DMS53 (cell line): ENCODE measurements at places on chromosomes 1 and 21.

GRCh38 chr1:36652586-36652985, 169.9 kb upstream of the CSF3R start:
- DNase-seq = no peak

DNA sequence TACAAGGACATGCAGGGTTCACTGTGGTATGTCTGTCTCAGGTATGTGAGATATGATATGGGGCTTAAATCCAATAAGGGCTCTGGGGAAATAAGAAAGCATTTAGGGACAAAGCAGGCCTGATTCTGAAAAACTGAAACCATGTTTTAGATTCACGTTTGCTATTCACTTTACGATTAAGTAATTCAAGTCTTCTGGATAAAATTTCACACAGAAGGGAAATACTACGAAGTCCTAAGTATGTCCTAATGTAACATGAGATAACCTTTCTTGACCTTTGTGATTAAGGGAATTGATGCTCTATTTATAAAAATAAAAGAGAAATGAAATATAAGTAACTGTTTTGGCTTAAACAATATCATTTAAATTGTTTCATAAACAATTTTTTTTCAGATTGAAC, 55.4 kb downstream of the HNRNPR start:
- DNase-seq = no peak

- no peak for DNase-seq
Measured at GRCh38 chr1:206809504-206810084, 37.3 kb upstream of the IL10 start.

GRCh38 chr1:207156826-207157225, 52.8 kb downstream of the C4BPA start:
- DNase-seq = no peak

DNA sequence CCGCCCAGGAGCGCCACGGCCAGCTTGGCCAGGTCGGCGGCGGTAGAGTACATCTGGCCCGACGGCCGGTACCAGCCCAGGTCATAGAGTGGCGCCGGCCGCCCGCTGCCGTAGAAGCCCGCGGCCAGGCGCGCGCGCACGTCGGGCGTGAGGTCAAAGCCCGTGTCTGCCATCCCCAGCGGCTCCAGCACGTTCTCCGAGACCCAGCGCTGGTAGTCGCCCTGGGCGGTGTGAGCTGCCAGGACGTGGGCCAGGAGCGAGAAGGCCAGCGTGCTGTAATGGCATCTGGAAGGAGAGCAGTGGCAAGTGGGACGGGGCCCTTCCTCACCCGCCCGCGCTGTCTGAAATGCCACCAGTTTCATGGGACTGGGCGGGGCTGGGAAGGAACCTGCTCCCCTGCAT, 18.9 kb downstream of the LACTBL1 start:
- peak; percentile 44 for DNase-seq

GRCh38 chr21:40792691-40793456, 54.1 kb downstream of the DSCAM start:
- DNase-seq = no peak

DNA sequence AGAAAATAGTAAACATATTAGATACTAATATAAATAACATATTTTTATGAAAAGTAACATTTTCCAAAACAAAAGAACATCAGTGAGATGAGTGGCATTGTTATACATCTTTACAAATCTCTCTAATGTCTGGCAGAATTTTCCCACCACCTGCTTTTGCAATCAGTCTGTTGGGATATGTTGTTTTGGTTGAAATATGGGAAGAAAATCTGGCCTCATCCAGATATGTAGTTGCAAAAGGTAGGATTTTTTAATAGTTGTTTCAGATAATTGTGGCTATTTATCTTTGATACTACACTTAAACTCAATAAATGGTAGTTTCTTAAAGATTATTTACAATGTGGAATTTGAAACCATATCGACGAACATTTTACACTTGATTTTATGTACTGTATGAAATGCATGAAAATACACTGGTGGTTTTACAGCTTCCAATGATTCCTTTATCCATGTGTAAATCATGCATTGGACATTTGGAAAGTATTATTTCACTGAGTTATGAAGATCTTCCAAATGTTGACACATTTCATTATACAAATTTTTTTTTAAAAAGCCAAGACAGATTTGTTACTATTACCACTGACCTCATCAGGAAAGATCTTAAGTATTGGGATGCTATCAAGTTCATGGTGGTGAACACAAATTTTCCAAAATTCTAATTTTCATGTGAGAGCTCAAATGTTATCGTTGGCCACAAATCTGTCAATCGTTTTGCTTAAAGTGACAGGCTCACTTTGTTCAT, 74.1 kb upstream of the CD34 start:
- DNase-seq = no peak

DNA sequence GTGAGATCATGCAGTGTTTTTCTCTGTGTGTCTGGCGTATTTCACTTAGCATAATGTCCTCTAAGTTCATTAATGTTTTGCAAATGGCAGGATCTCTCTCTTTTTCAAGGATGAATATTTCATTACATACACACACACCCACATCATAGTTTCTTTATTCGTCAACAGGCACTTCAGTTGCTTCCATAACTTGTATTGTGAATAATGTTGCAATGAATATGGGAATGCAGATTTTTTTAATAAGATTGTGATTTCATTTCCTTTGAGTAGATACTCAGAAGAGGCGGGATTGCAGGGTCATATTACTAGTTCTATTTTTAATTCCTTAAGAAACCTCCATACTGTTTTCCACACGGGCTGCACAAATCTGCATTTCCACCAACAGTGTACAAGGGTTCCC, 134.0 kb downstream of the CLEC20A start:
- DNase-seq = no peak

- DNase-seq = no peak
Measured at GRCh38 chr1:182206626-182207239, 145.2 kb upstream of the ZNF648 start.
